ENCODE measurements at places on chromosomes 6 and 20.

DNA sequence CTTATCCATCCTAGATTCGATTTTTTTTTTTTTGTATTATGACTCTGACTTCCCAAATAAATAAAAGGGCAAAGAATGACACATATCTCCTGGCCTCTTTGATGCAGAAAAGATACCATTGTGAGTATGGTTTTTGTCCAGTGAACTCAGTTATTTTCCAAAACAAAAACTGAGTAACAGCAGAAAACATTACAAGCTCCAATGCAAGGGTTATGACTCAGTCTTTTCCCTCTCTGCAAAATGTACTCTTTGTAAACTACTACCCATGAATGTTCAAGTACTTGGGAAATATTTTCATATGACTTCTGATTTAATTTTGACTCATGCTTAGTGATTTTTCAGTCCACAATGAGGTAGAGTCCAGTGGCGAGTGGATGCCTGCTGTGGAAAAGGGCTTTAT is 355.3 kb downstream of the RNF144B start:
- no peak for DNase-seq

DNA sequence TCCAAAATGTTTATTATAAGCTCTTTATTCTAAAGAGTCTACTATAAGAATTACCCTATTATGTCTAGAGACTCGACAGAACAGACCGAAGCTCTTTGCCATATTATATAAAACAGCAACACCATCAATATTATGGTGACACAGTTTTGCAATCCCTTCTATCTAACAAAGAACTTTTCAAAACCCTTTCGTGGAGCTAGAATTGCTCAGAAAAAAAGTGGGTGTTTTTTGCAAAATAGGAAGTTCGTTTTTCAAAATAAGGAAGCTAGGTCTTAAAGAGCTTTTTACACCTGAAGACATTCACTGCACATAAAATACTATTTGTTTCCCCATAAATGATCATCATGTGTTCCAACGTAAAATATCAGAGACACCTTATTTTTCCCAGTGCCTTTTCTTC is 240.0 kb downstream of the FOXC1 start:
- no peak for DNase-seq

GRCh38 chr6:96657344-96657743 is 94.4 kb downstream of the FHL5 start:
- DNase-seq: no peak

DNA sequence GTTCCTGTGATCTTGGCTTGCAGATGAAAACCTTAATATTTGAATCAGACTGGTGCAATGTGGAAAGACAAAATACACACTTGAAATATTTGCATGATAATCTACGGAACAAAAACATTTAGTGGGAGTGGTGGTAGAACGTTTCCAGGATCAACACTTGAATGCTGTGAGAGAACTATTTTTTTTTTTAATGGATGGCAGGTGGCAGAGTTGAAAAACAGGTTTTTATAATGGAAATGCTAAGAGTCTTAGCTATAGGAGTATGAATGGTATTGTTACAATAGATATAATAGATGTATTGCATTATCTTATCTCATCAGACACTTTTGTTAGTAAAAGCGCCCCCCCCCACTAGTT is 49.2 kb downstream of the CDKAL1 start:
- DNase-seq: no peak

DNA sequence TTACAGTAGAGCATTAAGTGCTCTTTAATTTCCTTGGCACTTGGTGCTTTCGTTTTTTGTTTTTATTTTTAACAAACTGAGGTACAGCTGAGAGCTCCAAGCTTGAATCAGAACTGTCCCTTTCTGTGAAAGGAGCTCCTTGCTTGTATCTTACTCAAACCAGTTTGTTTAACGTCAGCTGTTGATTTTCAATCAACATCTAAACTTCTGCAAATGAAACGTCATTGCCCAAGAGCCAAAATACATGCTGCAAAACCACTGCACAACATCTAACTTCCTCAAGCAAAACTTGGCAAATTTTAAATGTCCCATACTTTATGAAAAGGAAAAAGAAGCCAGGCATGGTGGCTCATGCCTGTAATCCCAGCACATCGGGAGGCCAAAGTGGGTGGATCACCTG is 15.2 kb downstream of the VNN2 start:
- no peak for DNase-seq

DNA sequence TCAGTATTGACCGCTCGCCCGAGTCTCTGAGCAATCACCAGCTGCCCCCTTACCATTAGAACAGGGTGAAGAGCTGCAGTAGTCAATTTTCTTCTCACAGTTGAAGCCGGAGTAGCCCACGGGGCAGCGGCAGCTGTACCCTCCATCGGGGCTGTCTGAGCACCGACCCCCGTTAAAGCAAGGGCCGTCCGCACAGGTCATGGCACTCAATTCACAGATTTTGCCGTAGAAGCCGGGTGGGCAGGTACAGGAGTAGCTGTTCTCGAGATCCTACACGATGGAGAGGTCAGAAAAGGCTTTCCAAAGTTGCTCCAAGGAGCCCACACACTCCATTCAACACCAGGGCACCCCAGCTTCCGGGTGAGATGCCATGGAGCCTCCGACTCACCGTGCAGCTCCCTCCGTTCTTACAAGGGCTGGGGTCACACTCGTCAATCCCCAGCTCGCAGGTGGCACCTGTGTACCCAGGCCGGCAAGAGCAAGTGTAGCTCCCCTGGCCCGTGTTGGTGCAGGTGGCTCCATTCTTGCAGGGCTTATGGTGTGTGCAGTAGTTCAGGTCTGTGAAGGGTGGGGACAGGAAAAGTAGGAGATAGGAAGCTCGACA is 5.9 kb downstream of the DLL1 start:
- no peak for DNase-seq
